ENCODE measurements at places on chromosomes 5 and 9. TPM values are rescaled to one million over a fixed set of nuclear protein-coding genes. Genes with fewer than 3 reads are reported as not detected.
A peak's percentile ranks its signal among the peaks of the same experiment; 100 is the strongest.

GRCh38 chr9:98607787-98608186 is 100.9 kb downstream of the GABBR2 start:
- peaks cover 29% of the 10 kb centered on the region for H3K27me3 ChIP-seq
- no peaks in the 10 kb centered on the region for H3K36me3 ChIP-seq
- H3K4me1 ChIP-seq, result no peaks in the 10 kb centered on the region
- no peak overlapping the region for H3K4me3 ChIP-seq
- H3K27ac ChIP-seq, result no peak overlapping the region

TERT gene
- total RNA-seq, result not detected

SHISAL2B gene
- not detected for total RNA-seq

SGCD gene
- total RNA-seq, result 27.7 TPM

- DNase-seq, result no peak
- no peaks in the 10 kb centered on the region for H3K27me3 ChIP-seq
- no peaks in the 10 kb centered on the region for H3K36me3 ChIP-seq
- H3K4me1 ChIP-seq, result no peaks in the 10 kb centered on the region
Observed at GRCh38 chr5:59678943-59679342, 214.6 kb downstream of the PDE4D start.

DNA sequence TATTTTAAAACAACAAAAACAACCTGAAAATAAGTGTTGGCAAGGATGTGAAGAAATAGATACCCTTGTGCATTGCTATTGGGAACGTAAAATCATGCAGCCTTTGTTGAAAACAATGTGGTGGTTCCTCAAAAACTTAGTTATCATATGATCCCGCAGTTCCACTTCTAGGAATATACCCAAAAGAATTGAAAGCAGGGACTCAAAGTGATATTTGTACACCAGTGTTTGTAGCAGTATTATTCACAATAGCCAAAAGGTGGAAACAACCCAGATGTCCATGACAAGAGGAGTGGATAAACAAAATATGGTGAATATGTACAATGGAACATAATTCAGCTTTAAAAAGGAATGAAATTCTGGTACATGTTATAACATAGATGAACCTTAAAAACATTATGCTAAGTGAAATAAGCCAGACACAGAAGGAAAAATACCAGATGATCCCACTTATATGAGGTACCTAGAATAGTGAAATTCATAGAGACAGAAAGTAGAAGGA is 29.0 kb downstream of the IRF1 start:
- no peak for DNase-seq
- no peak overlapping the region for H3K4me3 ChIP-seq
- H3K36me3 ChIP-seq, result peaks cover 5% of the 10 kb centered on the region
- H3K27me3 ChIP-seq, result no peaks in the 10 kb centered on the region
- no peak overlapping the region for H3K27ac ChIP-seq

CARD9 gene
- total RNA-seq, result 2.4 TPM

SLIT3 gene
- total RNA-seq, result 119 TPM

- no peak overlapping the region for H3K4me3 ChIP-seq
- no peaks in the 10 kb centered on the region for H3K27me3 ChIP-seq
- H3K27ac ChIP-seq, result no peak overlapping the region
- H3K4me1 ChIP-seq, result peaks cover 19% of the 10 kb centered on the region
- no peak for DNase-seq
- H3K36me3 ChIP-seq, result peaks cover 1% of the 10 kb centered on the region
Observed at GRCh38 chr9:6927838-6928237, 170.1 kb downstream of the KDM4C start.

PTGES gene
- 3.3 TPM for total RNA-seq

HAVCR1 gene
- total RNA-seq, result not detected

GRCh38 chr9:125492719-125493118 is 214.3 kb downstream of the MAPKAP1 start:
- no peaks in the 10 kb centered on the region for H3K27me3 ChIP-seq
- H3K36me3 ChIP-seq, result peaks cover 1% of the 10 kb centered on the region
- no peak for DNase-seq
- H3K4me1 ChIP-seq, result peaks cover 15% of the 10 kb centered on the region

DNA sequence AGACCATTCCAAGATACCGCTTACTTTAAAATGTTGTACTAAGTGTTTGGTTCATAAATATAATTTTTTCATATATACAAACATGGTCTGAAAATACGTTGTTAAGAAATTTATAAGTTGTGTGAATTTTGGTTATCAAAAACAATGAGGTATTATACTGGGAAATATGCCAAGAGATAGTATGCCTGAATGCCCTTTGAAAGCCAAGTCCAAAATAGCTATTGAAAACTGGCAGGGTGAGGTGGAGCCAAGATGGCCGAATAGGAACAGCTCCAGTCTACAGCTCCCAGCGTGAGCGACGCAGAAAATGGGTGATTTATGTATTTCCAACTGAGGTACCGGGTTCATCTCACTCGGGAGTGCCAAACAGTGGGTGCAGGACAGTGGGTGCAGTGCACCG is 533.5 kb downstream of the ZNF608 start:
- peaks cover 3% of the 10 kb centered on the region for H3K36me3 ChIP-seq
- no peak overlapping the region for H3K4me3 ChIP-seq
- no peak for DNase-seq
- no peaks in the 10 kb centered on the region for H3K27me3 ChIP-seq

- no peak overlapping the region for H3K4me3 ChIP-seq
- no peak for DNase-seq
- H3K27me3 ChIP-seq, result peaks cover 5% of the 10 kb centered on the region
- H3K27ac ChIP-seq, result no peak overlapping the region
- H3K36me3 ChIP-seq, result no peaks in the 10 kb centered on the region
Observed at GRCh38 chr5:51201024-51201423, 182.2 kb upstream of the ISL1 start.

GRCh38 chr9:6897207-6897822 is 139.5 kb downstream of the KDM4C start:
- no peaks in the 10 kb centered on the region for H3K27me3 ChIP-seq
- H3K36me3 ChIP-seq, result peaks cover 7% of the 10 kb centered on the region
- no peak for DNase-seq
- H3K4me1 ChIP-seq, result peaks cover 15% of the 10 kb centered on the region

GRCh38 chr9:129879991-129880653 is 44.9 kb downstream of the USP20 start:
- peaks cover 12% of the 10 kb centered on the region for H3K36me3 ChIP-seq
- H3K27me3 ChIP-seq, result no peaks in the 10 kb centered on the region
- H3K4me3 ChIP-seq, result no peak overlapping the region
- H3K4me1 ChIP-seq, result peaks cover 14% of the 10 kb centered on the region

SHLD3 gene
- total RNA-seq, result 2.9 TPM

ANGPTL2 gene
- total RNA-seq, result 39.0 TPM

DNA sequence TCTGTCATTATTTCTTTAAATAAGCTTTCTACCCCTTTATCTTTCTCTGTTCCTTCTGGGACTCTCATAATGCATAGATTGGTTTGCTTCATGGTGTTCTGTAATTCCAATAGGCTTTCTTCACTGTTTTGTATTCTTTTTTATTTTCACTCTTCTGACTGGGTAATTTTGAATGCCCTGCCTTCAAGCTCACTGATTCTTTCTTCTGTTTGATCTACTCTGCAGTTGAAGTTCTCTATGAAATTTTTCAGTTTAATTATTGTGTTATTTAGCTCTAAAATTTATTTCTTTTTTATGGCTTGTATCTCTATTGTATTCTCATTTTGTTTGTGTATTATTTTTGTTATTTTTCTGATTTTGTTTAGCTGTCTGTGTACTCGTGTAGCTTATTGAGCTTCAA is 89.3 kb upstream of the SLCO4C1 start:
- H3K27me3 ChIP-seq, result no peaks in the 10 kb centered on the region
- no peak overlapping the region for H3K27ac ChIP-seq
- peaks cover 6% of the 10 kb centered on the region for H3K36me3 ChIP-seq
- no peak for DNase-seq

GRCh38 chr9:121169094-121169601 is 32.5 kb downstream of the RAB14 start:
- no peak overlapping the region for H3K4me3 ChIP-seq
- H3K36me3 ChIP-seq, result peaks cover 24% of the 10 kb centered on the region
- no peaks in the 10 kb centered on the region for H3K27me3 ChIP-seq
- no peak for DNase-seq

GRCh38 chr9:120397453-120397852 is 182.5 kb downstream of the CDK5RAP2 start:
- peaks cover 29% of the 10 kb centered on the region for H3K36me3 ChIP-seq
- no peaks in the 10 kb centered on the region for H3K27me3 ChIP-seq
- peak overlapping the region; percentile 52 for H3K27ac ChIP-seq

DTWD2 gene
- total RNA-seq, result 10.5 TPM

GRCh38 chr5:118906947-118907346 is 81.4 kb downstream of the DTWD2 start:
- H3K4me3 ChIP-seq, result no peak overlapping the region
- H3K4me1 ChIP-seq, result no peaks in the 10 kb centered on the region
- DNase-seq, result no peak

- no peaks in the 10 kb centered on the region for H3K36me3 ChIP-seq
- H3K4me3 ChIP-seq, result no peak overlapping the region
- no peak overlapping the region for H3K27ac ChIP-seq
- H3K27me3 ChIP-seq, result peaks cover 38% of the 10 kb centered on the region
Observed at GRCh38 chr9:135180586-135180985, 93.1 kb downstream of the OLFM1 start.

DNA sequence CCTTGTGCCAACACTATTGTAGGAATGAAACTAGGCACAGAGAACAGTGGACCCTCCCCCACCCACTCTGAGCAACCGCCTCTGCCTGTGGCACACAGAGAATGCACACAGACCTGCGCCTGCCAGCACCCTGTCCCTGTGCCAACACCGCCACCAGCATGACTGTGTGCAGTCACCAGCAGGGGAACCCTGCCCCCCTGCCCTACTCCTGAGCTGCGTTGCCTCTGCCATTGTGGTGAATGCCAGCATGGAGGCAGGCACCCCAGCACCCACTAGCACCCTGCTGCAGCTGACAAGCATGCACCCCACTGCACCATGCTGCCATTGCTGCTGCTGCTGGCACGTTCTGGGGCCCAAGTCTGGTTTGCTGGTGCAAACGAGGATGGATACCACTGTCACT is 94.4 kb upstream of the PRLR start:
- H3K27ac ChIP-seq, result no peak overlapping the region
- peaks cover 9% of the 10 kb centered on the region for H3K27me3 ChIP-seq
- no peak overlapping the region for H3K4me3 ChIP-seq
- no peak for DNase-seq
- H3K36me3 ChIP-seq, result no peaks in the 10 kb centered on the region
- H3K4me1 ChIP-seq, result no peaks in the 10 kb centered on the region

DNA sequence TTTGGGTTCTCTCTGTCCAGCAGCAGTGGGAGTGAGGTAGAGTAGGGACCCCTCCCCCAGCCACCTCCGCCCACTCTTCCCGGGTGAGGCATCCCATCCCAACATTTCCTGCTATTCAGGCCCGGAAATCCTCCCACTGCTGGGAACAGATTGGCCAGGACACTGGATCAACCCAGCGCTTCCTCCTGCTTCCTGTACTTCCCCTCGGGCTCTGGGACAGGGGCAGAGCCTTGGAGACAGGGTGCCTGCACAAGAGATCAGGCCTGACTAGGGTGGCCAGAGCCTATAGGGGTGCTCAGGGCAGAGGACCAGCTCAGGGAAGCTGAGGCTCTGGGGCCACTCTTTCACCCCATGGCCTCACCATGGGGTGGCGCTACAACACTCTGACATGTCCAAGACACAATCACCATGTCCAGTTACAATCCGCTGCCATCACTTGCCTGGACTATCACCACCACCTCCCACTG is 14.5 kb downstream of the SH2D3C start:
- H3K27ac ChIP-seq, result peak overlapping the region; percentile 17
- H3K27me3 ChIP-seq, result no peaks in the 10 kb centered on the region
- no peak overlapping the region for H3K4me3 ChIP-seq
- peaks cover 53% of the 10 kb centered on the region for H3K4me1 ChIP-seq
- no peak for DNase-seq

GRCh38 chr5:138083702-138084101 is at the start of gene WNT8A:
TSS of gene WNT8A (plus strand) at chr5:138084033. CDS start at chr5:138084128, 95 bp downstream.
- H3K4me1 ChIP-seq, result no peaks in the 10 kb centered on the region
- H3K27me3 ChIP-seq, result peaks cover 6% of the 10 kb centered on the region
- no peak within 1 kb of the TSS for H3K4me3 ChIP-seq

SLC4A9 gene
- not detected for total RNA-seq

SLC46A2 gene
- not detected for total RNA-seq

- H3K27ac ChIP-seq, result no peak overlapping the region
- no peak overlapping the region for H3K4me3 ChIP-seq
- H3K36me3 ChIP-seq, result no peaks in the 10 kb centered on the region
- no peaks in the 10 kb centered on the region for H3K27me3 ChIP-seq
- no peak for DNase-seq
Observed at GRCh38 chr5:130032807-130033206, 128.5 kb downstream of the CHSY3 start.

All from chondrocyte (in vitro differentiated cells).